ENCODE measurements at places on chromosomes 3 and 15.

DNA sequence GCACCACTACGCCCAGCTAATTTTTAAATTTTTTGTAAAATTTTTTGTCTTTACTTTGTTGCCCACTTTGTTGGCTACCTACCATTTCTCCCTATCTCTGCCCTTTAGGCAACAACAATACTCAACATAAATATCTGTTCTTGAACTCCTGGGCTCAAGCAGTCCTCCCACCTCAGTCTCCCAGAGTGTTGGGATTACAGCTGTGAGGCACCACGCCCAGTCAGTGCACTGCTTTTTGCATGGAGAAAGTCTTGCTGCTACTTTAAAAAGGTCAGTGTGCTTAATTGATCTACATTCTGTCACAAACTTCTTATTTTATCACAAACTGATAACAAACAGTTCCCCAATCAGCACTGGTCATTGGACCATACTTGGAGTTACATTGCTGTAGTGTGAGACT lies 8.0 kb downstream of the USP8 start:
- DNase-seq, result no peak

GRCh38 chr3:24120434-24120833 lies 175.3 kb downstream of the NR1D2 start:
- DNase-seq, result no peak

DNA sequence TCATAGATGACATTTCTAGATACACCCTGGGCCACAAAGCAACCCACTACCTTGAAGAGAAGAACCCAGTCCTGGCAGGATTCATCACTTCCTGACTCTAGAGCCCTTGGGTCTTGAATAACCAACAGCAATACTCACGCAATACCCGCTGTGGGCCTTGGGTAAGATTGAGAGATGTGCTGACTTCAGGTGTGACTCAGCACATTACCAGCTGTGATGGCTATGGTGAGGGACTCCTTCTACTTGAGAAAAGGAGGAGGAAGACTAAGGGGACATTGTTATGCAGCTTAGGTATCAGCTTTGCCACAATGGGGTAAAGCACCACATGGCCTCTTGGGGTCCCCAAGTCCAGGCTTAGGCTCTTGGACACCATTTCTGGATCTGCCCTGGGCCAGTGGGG lies 14.9 kb downstream of the C3orf33 start:
- DNase-seq, result peak; percentile 6

DNA sequence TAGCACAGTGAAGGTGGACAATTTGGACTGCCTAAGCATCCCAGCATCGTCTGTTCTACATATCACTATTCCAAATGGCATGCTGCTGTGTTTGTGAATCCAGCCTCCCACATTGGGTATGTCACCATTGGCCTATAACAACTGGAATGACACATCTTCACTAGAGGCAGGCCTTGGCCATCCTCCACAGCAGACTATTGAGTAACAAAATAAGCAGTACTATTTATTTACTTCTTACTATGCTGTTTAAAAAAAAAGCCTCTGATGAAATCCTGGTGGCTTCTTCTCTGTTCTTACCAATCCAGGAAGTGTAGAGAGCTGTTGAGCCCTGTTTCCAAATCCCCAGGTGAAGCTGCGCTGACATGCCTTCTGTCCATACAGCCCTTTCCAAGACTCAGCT lies 30.6 kb upstream of the CERS3 start:
- DNase-seq, result peak; percentile 91

DNA sequence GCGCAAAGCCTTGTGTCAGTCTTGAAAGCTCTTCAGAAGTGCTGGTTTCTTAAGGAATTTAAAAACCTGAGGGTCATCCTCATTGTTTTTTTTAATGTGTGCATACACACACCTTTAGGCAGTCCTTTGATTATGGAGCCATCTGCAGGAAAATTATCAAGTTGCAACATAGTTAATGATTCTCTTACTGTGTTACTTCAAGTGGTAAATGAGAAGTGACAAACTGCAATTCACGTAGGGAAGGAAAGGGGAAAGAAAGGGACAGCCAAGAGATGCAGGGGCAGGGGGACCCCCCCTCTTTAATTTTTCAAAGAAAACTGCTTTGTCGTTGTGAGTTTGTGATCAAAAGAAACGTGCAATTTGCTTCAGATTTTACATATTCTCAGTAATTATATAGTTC lies 162.4 kb upstream of the CGNL1 start:
- peak; percentile 3 for DNase-seq

GRCh38 chr3:156764751-156765150 lies 61.4 kb upstream of the LEKR1 start:
- DNase-seq, result peak; percentile 39

DNA sequence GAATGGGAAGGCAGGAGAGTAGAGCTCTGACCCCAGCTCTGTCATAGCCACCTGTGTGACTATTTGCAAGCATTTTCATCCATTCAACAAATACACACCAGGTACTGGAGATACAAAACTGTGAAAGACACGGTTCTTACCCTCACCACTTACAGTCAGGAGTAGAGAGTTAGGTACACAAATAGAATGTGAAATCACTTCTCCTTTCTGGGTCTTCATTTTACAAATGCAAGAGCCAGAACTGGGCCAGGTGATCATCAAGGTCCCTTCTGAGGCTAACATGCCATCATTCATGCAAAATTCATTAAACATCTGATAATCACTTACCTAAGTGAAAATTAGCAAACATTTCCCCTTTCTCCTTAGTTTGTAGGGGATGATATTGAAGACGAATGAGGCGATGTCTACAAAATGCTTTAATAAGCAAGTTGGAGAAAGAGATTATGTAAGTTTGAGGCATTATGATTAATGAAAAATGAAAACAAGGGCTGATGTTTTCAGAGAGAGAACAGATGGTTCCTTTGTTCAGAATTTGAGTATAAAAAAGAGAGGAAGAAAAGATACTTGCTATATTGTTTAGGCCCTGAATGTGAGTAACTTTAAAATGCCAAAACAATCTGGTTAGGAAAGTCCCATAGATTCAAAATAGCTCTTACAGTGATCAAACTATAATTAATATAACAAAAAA lies 88.6 kb downstream of the LPP start:
- no peak for DNase-seq

DNA sequence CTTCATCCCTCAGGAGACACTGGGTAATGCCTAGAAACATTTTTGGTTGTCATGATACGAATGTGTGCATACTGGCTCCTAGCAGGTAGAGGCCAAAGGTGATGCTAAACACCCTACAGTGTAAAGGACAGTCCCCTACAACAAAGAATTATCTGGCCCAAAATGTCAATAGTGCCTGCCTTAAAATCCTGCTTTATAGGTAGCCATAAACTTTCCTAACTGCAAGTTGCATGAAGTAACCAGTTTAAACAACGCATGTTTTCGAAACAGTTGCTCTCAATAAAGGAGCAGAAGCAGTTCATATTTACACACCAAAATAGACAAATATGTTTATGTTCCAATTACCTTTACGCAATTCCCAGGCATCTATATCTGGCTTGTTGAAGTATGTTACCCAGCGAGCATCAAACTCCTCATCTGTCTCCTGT lies 9.1 kb downstream of the COX5A start:
- DNase-seq, result no peak

DNA sequence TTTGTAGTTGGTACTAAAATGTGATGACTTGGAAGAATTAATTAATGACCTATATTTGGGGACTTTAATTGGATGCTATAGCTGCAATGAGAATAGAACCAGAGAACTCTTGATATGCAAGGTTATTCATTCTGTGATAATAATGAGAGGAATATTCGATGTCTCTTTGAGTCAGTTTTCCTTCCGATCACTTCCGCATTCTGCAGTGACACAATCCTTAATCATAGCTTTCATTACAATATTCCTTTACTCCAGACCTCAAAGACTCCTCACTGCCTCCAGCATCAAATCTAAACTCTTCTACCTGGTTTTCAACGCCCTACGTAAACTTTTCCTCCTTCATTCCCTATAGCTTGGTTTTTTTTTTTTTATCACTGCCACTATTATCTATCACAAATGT lies 21.6 kb downstream of the B3GNT5 start:
- DNase-seq, result no peak

DNA sequence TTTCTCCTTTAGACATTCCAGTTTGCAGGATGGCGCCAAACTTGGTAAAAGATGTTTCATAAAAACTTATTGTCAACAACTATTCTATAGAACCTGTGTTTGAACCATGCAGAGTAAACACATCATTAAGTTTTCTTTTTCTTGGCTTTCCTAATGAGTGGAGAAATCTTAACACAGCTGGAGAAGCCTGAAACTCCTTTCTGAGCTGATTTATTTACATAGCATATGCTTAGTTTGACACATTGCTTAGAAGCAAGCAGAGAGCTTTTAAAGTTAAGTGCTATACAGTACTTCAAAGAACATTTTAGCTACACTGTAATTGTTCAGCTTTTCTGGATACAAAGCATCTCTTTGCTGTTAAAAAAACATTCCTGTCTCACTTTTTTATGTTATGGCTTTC lies 61.0 kb upstream of the PAQR5 start:
- DNase-seq, result no peak

GRCh38 chr3:183148056-183148455 lies 14.5 kb downstream of the LAMP3 start:
- no peak for DNase-seq

GRCh38 chr3:51340013-51340829 lies 44.9 kb upstream of the MANF start:
- DNase-seq, result no peak

DNA sequence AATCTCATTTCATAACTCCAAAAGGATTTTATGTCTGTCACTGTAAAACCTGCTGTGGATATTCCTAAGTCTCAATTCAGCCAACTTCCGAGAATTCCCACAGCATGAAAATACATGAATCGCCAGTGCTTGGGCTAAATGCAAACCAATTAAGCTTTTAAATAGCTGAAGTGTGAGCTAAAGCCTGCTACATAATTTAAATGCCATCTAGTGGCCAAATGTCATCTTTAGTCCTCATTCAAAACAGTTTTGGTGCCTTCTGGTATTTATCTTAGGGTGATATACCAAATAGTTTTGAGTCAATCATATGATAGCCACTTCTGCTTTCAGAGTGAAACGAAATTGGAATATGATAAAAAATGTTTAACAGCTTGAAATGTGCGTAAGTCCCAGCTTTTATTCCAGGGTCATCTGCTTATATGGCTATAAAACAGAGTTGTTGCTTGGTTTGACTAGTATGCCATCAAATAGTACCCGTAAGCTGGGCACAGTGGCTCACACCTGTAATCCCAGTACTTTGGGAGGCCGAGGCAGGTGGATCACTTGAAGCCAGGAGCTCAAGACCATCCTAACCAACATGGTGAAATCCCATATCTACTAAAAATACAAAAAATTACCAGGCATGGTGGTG lies 41.8 kb upstream of the CCNL1 start:
- peak; percentile 66 for DNase-seq

DNA sequence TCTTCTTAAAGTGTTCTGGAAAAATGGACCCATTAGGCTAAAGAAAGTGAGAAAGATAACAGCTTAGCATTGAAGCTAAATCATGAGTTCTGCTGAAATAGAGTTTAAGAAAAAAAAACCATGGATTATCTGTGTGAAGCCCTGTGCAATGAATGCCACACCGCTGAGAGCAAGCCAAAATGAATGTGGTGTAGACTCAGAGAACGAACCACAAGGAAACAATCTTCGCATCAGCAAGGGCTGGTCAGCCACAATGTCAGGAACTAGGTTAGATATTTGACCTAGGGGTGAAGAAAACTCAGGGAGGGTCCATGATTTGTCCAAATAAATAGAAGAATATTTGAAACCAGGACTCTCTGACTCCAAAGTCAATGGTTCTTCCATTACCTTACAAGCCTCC lies 91.4 kb upstream of the MEX3B start:
- DNase-seq, result no peak

DNA sequence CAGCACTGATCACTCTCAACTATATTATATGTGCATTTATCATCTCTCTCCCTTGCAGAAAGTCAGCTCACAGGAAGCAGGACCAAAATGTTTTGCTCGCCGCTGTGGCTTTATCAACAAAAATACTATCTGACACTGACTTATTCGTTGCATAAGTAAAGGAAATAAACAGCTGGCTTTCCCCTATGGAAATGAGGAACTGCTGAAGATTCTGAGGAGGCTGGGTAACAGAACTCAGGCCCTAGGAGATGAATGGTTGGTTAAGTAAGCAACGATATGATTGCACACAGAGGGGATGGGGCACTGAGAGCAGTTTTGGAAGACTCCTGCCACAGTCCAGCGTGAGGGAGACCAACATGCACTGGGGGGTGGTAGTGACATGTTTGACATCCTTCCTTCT lies 181.1 kb downstream of the STT3B start:
- peak; percentile 60 for DNase-seq

- no peak for DNase-seq
Measured at GRCh38 chr3:139201446-139202225, 142.2 kb upstream of the MRPS22 start.

GRCh38 chr3:32797776-32798175 lies 20.0 kb upstream of the TRIM71 start:
- no peak for DNase-seq

DNA sequence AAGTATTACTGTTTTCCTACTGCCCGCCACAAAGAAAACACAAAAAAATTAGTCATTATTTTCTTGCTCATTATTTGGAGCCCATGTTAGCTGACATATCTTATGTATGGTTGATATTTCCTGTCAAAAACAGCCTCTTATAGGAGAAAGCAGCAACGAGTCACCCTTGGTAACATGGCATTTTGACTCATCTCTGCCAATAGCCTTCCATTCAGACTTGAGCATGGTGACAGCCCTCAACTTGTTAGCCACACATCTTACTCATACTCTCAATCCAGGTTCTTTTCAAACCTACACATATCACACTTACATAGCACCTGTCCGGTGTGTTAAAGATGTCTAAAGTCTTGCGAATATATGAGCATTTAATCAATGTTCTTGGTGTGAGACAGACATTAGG lies 109.4 kb upstream of the SAMMSON start:
- DNase-seq, result no peak

GRCh38 chr3:148992027-148992634 lies 791 bp downstream of the GYG1 start:
- DNase-seq, result peak; percentile 51

- DNase-seq, result no peak
Measured at GRCh38 chr15:74182131-74182530, 8.6 kb downstream of the ISLR start.

- DNase-seq, result no peak
Measured at GRCh38 chr3:53457068-53457467, 37.3 kb upstream of the CACNA1D start.

GRCh38 chr3:124256156-124256555 lies 264.2 kb upstream of the ROPN1 start:
- no peak for DNase-seq

DNA sequence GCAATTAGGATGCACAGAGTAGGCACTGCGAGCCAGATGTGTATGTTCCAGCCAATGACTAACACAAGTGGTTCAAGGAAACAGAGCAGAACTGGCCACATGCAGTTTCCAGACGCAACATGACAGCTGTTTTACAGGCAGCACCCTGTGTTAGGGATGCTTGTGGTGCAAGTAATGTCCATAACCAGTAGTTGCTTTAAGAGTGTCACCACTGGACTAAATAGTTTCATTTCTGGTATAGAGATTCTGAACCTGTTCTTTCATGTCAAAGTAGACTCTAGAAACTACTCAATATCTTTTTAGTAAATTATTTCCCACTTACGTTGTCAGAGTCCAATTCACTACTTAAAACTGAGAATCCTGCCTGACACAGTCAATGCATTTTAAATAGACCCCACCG lies 14.5 kb upstream of the LPP start:
- DNase-seq, result no peak
